ENCODE measurements at places on chromosomes 16 and 17.

DNA sequence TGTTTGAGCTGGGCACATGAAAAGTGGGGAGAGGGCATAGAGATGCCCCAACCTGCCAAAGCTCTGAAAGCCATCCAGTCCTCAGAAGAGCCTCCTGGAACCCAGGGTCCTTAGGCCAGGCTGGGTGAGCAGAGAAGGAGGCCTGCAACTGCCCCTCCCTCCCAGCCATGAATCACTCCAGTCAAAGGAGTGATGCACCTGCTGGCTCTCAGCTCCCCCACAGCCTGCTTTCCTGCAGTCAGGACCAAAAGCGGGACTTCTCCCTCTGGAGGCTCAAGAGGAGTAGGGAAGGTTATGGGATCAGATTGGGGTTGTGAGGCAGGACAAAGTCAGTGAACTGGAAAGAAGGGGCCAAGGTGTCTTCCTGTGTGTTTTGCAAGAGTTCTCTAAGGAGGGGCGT, 145.6 kb downstream of the TMEM132E start:
- DNase-seq = no peak

- DNase-seq = no peak
Observed at GRCh38 chr17:14622615-14623101, 321.8 kb downstream of the HS3ST3B1 start.

DNA sequence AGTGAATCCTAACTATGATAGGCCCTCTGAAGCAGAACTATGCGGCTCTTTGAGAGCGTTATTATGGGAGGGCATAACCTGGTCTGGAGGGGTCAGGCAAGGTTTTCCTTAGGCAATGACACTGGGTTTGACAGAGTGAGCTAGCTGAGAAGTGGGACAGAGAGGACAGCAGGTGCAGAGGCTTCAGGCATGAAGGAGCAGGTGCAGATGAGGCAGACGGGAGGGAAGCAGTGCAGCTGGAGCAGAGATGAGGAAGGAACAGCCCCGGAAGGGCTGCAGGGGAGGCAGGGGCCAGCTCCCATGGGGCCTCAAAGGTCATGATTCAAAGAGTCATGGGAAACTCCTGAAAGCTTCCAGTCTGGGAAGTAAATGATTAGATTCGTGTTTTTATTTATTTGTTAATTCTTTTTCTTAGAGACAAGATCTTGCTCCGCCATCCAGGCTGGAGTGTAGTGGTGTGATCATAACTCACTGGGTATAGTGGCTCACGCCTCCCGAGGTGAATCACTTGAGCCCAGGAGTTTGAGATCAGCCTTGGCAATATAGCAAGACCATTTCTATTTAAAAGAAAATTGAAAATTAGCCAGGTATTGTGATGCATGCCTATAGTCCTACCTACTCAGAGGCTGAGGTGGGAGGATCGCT, 5.4 kb downstream of the MARCHF10 start:
- DNase-seq = no peak

- peak; percentile 76 for DNase-seq
Observed at GRCh38 chr17:19447085-19447583, 36.1 kb downstream of the RNF112 start.

DNA sequence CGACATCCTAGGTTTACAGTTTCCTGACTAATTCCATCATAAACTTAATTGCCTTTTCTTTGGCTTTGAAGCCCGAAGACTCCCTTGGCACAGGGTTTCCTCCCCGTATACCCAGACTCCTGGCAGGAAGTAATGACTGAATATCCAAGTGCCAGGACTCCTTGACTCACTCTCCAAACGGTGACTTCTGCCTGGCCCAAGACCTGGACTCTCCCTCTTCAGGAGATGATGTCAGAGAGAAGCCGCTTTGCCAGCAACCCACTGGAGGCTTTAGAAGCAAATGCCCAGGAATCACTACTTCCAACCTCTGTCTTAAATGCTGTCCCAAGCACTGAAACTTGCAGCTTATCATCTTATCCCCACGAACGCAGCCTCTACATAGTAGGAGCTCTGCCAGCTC, 146.5 kb downstream of the RGS9 start:
- no peak for DNase-seq

DNA sequence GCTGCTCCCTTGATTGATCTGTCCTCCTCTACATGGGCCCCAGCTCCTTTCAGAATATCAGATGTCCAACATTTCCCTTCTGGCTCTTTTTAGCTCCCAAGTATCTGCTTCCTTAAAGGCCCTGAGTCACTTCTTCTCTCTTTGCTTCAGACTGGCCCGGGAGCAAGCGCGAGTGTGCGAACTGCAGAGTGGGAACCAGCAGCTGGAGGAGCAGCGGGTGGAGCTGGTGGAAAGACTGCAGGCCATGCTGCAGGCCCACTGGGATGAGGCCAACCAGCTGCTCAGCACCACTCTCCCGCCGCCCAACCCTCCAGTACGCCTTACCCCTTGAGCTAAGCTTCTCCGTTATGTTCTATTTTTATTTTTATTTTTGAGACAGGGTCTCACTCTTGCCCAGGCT, 12.3 kb downstream of the CNTROB start:
- DNase-seq = no peak

GRCh38 chr17:43890240-43890639, 17.1 kb downstream of the MPP2 start:
- no peak for DNase-seq

DNA sequence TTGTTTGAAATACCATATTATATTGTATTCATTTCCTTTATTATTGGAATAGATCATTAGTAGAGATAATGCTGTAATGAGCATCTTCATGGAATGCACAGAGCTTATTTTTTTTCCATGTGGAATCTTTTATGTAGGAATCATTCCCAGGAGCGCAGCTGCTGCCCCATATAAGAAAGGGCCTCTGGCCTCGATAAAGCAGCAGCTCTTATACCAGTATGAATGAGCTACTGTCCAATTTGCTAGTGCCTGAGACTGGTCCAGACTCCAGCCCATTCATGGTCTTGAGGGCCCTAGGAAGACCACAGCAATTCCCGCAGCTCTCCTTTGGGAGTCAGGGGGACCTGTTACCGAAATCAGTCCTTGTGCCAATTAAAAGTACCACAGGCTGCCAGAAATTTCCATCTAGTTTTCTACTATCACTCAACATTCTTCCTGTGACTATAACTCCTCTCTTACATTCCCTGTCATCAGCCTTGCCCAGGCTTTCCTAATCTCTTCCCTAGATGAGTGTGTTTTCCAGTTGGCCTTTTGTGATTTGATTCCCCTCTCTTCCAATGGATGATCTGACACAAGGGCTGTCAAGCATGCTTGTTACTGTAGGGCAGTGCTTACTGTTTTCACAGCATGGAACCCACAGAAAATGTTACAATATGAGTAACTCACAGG, 1.9 kb downstream of the ZNF843 start:
- no peak for DNase-seq

GRCh38 chr17:32126746-32127145, 15.6 kb upstream of the RHOT1 start:
- no peak for DNase-seq

GRCh38 chr17:66476014-66476413, 173.6 kb downstream of the PRKCA start:
- no peak for DNase-seq

GRCh38 chr16:46427340-46428107, 193.7 kb downstream of the SHCBP1 start:
- DNase-seq = no peak

GRCh38 chr17:64387545-64388171, 3.0 kb downstream of the PECAM1 start:
- DNase-seq = no peak

DNA sequence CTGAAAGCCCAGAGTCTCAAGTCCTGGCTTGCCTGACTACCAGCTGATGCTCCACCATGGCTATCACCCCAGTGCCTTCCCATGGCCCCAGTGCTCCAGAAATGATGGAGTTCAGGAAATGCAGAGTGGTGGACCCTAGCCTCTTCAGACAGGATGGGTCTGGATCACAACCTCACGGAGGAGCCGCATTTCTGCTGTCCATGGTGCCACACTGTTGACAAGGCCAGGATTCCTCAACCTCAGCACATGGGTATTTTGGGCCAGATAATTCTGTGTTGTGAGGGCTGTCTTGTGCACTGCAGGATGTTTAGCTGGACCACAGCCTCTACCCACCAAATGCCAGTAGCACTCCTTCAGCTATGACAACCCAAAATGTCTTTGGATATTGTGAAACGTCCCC, 6.7 kb upstream of the CRHR1 start:
- no peak for DNase-seq

- no peak for DNase-seq
Observed at GRCh38 chr17:78739331-78739931, 42.6 kb downstream of the CYTH1 start.

- peak; percentile 76 for DNase-seq
Observed at GRCh38 chr17:67779098-67779672, 46.1 kb upstream of the BPTF start.

DNA sequence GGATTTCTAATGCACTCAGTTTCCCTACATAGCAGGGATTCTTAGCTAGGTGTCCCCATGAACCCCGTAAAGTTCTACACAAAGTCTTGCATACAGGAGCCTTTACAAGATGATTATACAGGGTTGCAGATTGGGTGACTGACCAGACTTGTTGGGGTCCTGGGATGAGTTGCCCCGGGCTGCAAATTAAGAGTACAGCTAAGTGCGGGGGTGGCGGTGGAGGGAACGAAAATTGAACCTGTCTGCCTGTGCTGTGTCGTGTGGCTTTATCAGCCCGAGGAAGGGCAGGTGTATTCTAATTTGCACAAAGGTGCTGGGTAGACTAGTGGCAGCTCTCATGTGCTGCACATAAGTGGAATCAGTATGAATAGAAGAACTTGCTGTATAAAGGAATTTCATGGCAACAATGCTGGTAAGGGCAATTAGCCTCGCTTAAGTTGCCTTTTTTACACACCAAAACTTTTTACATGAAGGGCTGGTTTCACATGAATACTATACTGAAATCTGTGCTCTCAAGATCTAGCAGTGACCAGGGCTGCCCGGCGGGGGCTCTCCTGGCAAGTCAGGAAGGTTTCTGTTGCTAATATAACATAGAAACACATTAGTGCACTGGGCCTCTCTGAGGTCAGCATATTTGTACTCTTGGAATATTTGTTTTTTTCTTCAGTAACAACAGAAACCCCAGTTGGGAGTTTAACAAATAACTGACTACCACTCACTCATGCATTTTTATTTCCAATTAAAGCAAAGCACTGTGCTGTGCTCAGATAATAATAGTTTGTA, 50.7 kb downstream of the ADCY7 start:
- DNase-seq = no peak

GRCh38 chr16:1817276-1817589, 9.4 kb downstream of the HAGH start:
- DNase-seq = no peak

DNA sequence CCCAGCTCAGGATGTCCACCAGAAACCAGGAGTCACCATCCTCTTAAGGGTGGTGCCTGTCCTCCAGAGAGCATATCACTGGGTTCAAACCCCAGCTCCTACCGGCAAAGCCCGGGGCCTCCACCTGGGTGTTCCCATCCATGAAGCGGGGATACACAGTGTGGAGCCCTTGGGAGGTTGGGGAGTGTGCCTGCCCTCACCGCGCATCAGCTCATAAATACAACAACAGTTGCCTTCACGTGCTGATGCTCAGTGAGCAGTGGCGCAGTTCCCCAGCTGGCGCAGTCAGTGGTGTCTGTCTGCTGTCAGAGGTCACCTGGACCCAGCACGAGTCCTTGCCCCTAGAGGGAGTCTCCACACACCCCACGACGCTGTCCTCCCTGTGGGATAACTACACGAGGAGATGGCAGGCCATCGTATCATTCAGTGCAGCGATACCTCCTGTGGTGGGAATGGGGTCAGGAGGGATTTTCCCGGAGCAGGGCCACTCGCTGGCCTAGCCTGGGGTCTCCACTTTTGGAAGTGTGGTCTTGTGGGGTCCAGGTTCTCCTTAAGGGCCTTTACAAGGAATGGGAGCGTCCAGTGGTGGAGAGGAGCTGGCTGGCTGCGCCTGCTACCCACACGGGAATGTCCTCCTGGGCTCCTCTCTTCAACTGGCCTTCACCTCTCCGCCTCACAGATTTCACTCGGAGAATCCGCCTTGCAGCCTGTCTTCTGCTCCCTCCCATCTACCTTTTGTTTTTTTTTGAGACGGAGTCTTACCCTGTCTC, 2.3 kb upstream of the ELOB start:
- no peak for DNase-seq

DNA sequence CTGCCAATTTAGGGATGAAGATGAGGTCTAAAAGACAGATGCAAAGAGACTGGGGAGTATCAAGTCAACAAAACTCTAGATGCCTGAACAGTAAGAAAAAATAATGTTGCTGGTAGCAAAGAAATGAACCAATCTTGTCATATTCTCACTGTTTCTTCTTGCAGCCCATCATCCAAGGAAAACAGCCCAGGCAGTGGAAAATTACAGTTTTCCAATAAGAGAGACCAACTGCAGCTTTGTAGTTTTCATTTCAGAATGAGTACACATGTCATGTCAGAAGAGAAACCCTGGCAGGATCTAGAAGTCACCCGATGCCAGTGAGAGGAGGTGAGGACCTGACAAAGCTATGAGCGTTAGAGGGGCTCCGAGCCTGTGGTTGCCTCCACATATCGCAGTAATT, 500.4 kb upstream of the PSMD7 start:
- no peak for DNase-seq

GRCh38 chr16:79151-80054, 1.4 kb downstream of the MPG start:
- DNase-seq = no peak

DNA sequence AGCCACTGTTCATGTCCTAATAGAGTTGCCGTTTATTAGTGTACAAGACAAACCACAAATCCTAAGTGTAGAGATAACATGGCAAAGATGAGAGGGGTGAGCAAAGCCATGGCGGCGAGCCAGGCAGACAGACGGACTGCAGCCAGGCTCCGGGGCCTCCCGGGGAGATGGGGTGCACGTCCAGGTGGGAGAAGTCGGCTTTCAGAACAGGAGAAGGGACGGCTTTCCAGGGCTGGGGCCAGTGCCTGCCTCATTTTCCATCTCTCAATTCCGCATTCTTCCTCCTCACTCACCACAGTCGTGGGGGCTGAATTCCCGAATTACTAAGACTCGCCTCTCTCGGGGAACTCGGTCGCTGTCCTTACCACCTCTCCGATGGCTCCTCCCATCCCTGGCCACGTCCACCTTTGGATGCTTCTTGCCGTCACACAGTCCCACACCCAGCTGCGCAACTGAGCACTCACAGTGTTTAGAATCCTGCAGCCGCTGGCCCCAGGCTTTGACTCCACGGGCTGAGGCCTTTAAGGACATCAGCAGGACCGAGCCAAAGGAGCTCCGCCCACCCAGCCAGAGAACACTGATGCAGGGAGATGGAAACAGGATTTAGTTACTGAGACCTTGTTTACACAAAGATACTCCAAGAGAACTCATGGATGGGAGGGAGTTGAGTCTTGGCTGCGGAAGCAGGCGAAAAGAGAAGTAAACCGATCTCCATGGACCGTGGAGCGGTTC, 59.7 kb downstream of the RNF112 start:
- DNase-seq = no peak

DNA sequence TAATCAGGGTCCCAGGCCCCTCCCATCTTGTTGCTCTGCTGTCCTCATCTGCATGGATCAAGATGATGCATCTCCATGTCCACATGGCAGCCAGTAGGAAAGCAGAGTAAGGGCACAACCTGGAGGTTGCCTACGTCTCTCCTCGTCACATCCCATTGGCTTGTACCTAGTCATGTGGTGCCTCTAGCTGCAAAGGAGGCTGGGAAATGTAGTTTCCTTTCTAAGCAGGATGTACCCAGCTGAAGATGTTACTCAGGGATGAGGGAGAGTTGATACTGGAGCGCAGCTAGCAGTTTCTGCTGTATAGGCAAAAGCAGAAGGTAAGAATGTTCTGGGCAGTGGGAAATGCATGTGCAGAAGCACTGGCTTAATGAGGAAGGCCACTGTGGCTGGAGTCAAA, 20.8 kb downstream of the ABCC1 start:
- no peak for DNase-seq
